ENCODE measurements at places on chromosomes 16 and 17.
A peak's percentile ranks its signal among the peaks of the same experiment; 100 is the strongest.

GRCh38 chr16:82264756-82265155 lies 94.7 kb upstream of the MPHOSPH6 start:
- DNase-seq: no peak

DNA sequence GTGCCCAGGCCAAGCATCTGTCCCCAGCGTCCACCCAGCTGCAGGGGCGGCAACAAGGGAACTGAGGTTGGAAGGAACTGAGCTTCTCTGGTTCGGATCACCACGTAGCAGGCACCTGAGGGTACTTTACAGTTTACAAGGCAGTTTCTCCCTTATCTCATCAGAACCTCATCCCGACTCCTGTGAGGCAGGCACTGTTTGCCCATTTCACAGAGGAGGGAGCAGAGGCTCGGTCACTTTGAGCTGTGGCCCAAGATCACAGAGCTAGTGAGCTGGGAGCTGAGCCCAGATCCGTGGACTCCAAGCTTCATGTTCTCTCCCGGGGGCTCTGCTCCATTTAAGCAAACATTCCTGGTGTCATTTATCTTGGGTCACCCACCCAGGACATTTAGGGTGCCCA lies 15.1 kb downstream of the UBALD1 start:
- DNase-seq: no peak

- DNase-seq: no peak
These were observed 28.8 kb downstream of the ACTG1 start for GRCh38 chr17:81483862-81484194.

DNA sequence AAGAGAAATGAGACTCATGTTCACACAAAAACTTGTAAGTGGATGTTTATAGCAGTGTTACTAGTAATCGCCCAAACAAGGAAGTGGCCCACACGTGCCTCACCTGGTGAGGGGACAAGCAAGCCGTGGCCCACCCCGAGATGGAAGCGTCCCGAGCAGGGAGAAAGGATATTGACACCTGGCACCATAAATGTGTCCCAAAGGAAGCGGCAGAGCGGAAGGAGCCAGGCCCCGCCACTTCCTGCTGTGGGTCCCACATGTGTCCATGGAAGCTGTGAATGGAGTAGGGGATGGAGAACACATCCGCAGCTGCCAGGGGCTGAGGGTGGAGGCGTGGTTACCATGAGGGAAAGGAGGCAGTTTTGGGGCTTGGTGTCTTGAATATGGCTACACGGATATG lies 18.9 kb downstream of the KCNJ18 start:
- peak; percentile 74 for DNase-seq

GRCh38 chr16:66426112-66427035 lies 721 bp upstream of the BEAN1 start:
- DNase-seq: no peak

DNA sequence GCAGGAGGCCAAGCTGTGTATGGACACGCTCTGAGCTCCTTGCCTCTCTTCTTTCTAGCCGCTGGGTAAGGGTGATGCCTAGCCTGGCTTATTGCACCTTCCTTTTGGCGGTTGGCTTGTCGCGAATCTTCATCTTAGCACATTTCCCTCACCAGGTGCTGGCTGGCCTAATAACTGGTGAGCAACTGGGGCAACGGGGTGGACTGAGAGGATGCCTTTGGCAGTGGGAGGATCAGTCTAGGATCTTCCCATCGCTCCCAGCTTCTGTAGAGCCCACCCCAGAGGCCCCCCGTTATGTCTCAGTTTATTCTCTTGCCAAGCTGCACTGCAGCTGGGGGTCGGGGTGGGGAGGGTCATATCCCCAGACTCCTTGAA lies 4.4 kb downstream of the G6PC3 start:
- DNase-seq: no peak

DNA sequence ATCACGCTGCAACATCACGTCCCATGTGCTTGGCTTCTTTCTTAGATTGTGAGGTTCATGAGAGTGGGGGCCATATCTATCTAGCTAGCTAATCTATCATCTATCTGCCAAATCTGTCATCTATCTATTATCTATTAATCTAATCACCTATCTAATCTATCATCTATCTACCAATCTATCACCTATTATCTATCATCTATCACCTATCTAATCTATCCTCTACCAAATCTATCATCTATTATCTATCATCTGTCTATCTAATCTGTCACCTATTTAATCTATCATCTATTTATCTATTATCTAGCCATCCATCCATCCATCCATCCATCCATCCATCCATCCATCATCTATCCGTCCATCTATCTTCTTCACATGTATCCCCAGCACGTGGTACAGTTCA lies 14.2 kb downstream of the COX6A2 start:
- DNase-seq: no peak

DNA sequence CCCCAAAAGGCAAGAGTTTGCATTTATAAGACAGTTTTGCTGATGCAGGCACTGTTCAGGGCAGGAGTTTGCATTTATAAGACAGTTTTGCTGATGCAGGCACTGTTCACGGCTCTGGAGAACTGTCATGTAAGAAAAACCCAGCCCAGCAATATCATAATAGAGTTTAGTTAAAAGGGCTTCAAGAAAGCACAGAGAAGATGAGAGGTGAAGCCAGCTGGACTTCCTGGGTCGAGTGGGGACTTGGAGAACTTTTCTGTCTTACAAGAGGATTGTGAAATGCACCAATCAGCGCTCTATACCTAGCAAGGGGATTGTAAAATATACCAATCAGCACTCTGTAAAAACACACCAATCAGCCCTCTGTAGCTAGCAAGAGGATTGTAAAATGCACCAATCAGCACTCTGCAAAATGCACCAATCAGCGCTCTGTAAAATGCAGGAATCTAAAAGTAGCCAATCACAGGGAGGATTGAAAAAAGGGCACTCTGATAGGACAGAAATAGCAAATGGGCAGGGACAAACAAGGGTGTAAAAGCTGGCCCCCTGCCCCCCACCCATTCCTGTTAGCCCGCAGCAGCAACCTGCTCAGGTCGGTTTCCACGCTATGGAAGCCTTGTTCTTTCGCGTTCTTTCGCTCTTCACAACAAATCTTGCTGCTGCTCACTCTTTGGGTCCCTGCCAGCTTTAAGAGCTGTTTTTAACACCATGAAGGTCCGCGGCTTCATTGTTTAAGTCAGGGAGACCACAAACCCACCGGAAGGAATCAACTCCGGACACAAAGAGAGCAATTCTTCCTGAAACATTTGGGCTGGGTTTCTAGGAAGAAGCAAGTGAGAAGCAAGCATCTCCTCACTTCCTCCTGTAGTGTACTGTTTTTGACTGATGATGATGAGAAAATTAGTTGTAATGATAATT lies 1.8 kb upstream of the CBX1 start:
- DNase-seq: peak; percentile 51

DNA sequence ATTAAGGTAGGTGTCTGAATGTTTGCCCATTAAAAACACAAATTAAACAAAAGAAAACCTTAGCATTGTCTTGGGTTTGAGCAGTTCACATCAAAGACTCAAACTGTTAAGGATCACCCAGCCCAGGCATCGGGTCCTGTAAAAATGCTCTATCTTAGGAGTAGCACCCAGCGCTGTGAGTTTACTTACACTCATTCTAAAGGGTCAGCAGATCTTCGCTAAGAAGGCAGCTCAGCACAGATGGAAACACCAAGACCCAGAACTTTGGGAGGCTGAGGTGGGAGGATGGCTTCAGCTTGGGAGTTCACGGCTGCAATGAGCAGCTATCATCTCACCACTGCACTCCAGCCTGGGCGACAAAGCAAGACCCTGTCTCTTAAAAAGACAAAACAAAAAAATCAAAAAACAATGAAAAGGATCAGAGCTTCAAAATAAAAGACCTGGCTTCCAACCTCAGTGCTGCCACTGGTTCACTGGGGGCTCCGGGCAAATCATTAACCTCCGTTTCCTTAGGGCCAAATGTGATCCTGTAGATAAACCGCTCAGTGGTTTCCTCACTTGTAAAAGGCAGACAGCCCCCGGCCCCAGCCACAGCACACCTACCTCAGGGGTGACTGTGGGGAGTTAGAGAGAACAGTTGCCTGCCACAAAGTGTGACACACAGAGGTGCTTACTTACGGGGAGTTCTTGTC lies 11.1 kb downstream of the COG1 start:
- no peak for DNase-seq
